GM23338 (cell line): ENCODE measurements at places on chromosomes 2 and 18. TPM values are rescaled to one million over a fixed set of nuclear protein-coding genes. Genes with fewer than 3 reads are reported as not detected.

- H3K4me1 ChIP-seq = no peaks in the 10 kb centered on the region
- H3K4me3 ChIP-seq = no peak overlapping the region
- H3K36me3 ChIP-seq = peaks cover 8% of the 10 kb centered on the region; the same call in 1 of the 2 replicates
- no peak for DNase-seq
- no peaks in the 10 kb centered on the region for H3K27me3 ChIP-seq
- no peak overlapping the region for H3K27ac ChIP-seq
These were observed 168.8 kb downstream of the SEPTIN10 start for GRCh38 chr2:109444916-109445315.

DNA sequence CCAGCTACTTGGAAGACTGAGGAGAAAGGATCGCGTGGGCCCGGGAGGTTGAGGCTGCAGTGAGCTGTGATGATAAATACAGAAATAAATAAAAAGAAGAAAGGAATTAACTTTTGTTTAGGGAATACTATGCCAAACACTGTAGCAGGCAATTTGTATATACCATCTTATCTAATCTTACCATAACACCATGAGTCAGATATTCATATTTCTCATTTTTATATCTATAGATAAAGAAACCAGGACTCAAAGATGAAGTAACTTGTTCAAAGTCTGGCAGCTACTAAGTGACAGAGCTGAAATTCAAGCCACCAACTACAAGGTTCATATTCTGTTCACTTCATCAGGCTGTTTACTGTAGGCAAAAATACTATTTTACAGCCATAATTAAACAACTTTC is 119.2 kb upstream of the SLC39A10 start:
- no peaks in the 10 kb centered on the region for H3K36me3 ChIP-seq
- H3K27ac ChIP-seq = no peak overlapping the region
- no peak overlapping the region for H3K4me3 ChIP-seq
- no peaks in the 10 kb centered on the region; the same call in 1 of the 2 replicates for H3K4me1 ChIP-seq
- H3K27me3 ChIP-seq = no peaks in the 10 kb centered on the region

- no peaks in the 10 kb centered on the region for H3K27me3 ChIP-seq
- H3K36me3 ChIP-seq = no peaks in the 10 kb centered on the region
- DNase-seq = no peak
- no peaks in the 10 kb centered on the region for H3K4me1 ChIP-seq
- no peak overlapping the region for H3K27ac ChIP-seq
These were observed 64.4 kb downstream of the TTC21B start for GRCh38 chr2:165889158-165889557.

DNA sequence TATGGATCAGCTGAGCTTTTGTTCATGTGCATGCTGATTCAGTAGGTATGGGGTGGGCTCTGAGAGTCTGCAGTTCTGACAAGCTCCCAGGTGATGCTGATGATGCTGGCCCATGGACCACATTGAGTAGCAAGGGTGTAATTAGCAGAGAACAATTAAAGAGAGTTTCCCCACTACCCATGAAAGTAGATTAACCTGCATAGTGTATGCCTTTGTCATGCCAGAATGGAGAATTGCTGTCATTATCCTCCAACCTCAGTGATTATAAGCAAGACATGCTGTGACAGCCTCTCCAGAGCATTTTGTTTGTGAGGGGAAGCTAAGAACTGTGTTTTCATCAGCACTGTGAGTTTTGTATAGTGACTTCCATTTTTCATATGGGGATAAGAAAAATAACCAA is 59.5 kb upstream of the LYPD1 start:
- no peak overlapping the region for H3K27ac ChIP-seq
- no peak overlapping the region for H3K4me3 ChIP-seq
- H3K36me3 ChIP-seq = no peaks in the 10 kb centered on the region
- no peaks in the 10 kb centered on the region for H3K27me3 ChIP-seq
- DNase-seq = no peak

GRCh38 chr18:6362559-6363129 is 52.1 kb downstream of the L3MBTL4 start:
- H3K4me1 ChIP-seq = peaks cover 30% of the 10 kb centered on the region
- H3K27me3 ChIP-seq = no peaks in the 10 kb centered on the region
- no peaks in the 10 kb centered on the region for H3K36me3 ChIP-seq

- peaks cover 7% of the 10 kb centered on the region for H3K36me3 ChIP-seq
- H3K27me3 ChIP-seq = no peaks in the 10 kb centered on the region
- H3K27ac ChIP-seq = no peak overlapping the region
- no peak for DNase-seq
These were observed 14.3 kb upstream of the D2HGDH start for GRCh38 chr2:241720099-241720498.

The RUFY4 gene
- 0.04 TPM in 1 of 2 replicates, not detected in the other for total RNA-seq

GRCh38 chr2:189254268-189254883 is 74.8 kb upstream of the COL5A2 start:
- no peaks in the 10 kb centered on the region for H3K27me3 ChIP-seq
- H3K4me3 ChIP-seq = no peak overlapping the region
- no peak for DNase-seq
- no peak overlapping the region for H3K27ac ChIP-seq
- H3K4me1 ChIP-seq = no peaks in the 10 kb centered on the region
- no peaks in the 10 kb centered on the region for H3K36me3 ChIP-seq

DNA sequence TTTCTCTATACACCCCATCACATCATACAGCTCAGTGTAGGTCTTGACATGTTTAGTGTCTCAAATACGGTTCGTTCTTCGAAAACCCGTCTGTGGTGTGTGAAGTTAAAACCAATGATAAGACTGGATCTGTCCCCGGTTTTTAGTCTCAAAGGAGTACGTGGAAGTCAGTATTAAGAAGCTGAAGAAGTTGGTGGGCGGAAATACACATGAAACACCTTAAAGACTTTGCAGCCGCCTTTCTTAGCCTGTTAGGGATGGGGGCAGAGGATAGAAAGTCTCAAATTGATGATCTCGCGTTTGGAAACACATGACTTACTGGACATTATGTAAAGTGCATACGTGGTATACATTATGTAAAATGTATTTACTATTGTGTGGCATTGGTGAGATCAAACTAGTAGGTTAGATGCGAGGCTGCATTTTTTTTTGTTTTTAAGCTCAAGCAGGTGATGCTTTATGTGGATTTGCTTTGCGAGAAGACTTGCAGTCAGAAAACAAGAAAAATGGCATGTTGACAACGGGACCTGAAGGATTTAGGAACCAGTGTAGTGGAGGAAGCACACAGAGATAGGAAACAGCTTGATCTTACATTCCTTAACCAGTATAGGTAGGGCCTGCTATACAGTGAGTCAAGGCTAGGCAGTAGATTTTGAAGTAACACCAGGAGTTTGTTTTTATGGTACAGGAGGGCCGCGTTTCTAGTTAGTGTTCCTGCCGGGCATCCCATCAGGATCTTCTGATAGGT is 1.2 kb downstream of the CNOT11 start:
- H3K4me3 ChIP-seq = peak overlapping the region; percentile 99
- H3K27ac ChIP-seq = peak overlapping the region; percentile 92
- peaks cover 30% of the 10 kb centered on the region for H3K4me1 ChIP-seq
- DNase-seq = no peak
- peaks cover 13% of the 10 kb centered on the region; the same call in 1 of the 2 replicates for H3K36me3 ChIP-seq

The ALK gene
- total RNA-seq = 0.16 and 0.35 TPM in 2 replicates

DNA sequence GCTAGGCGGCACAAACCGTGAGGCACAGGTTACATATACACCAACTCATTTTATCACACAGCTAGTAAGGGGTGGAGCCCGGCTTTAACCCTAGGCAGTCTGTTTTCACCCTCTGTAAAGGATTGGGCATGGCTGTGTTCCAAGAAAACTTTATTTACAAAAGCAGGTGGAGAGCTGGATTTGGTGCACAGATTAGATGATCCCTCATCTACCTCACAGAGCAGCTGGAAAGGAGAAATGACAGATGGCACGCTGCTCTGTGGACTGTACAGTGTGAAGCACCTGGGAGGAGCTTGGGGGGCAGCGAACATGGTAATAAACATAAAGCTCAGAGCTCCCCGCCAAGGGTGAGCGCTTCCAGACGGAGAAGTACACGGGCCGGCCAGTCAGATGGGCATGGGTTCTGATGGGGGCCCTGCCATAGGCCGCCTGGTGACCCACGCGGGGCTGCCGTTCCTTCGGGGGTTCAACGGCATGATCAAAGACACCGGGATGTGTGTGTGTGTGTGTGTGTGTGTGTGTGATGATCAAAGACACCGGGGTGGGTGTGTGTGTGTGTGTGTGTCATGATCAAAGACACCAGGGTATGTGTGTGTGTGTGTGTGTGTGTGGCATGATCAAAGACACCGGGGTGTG is 862 bp upstream of the TMEM177 start:
- H3K27ac ChIP-seq = no peak overlapping the region
- H3K4me1 ChIP-seq = peaks cover 11% of the 10 kb centered on the region; the same call in 1 of the 2 replicates
- no peak overlapping the region for H3K4me3 ChIP-seq
- DNase-seq = no peak

GRCh38 chr2:17296686-17297085 is 221.6 kb downstream of the RAD51AP2 start:
- DNase-seq = no peak
- peaks cover under 1% of the 10 kb centered on the region for H3K4me1 ChIP-seq
- no peak overlapping the region for H3K4me3 ChIP-seq

GRCh38 chr2:6358985-6359384 is 506.7 kb downstream of the CMPK2 start:
- no peaks in the 10 kb centered on the region for H3K27me3 ChIP-seq
- H3K36me3 ChIP-seq = no peaks in the 10 kb centered on the region
- DNase-seq = no peak
- H3K4me1 ChIP-seq = no peaks in the 10 kb centered on the region
- no peak overlapping the region for H3K4me3 ChIP-seq
- H3K27ac ChIP-seq = no peak overlapping the region

The RNU2-63P gene
- total RNA-seq = not detected in 2 replicates

DNA sequence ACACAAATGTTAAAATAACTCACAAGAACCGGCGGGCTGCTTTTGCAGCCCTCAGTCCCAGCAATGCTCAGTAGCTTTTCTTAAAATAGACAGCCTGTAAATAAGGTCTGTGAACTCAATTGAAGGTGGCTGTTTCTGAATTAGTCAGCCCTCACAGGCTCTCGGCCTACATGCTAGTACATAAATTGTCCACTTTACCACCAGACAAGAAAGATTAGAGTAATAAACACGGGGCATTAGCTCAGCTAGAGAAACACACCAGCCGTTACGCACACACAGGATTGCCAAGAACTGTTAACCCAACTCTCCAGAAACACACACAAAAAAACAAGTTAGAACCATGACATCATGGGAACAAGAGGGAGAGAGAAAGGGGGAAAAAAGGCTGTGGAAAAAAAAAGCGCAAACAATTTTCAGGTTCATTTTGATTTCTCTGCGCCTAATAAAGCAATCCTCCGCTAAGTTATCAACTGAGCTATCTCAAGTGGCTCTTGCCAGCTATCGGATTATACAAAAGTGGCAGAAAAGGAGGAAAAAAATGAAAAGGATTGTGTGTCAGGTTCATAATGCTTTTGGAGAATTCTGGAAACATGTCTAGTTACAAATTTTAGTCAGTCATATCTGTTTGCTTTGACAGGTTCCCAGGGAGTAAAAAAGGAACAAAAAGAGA is 89.1 kb downstream of the ZEB2 start:
- DNase-seq = no peak
- no peaks in the 10 kb centered on the region for H3K27me3 ChIP-seq
- no peaks in the 10 kb centered on the region for H3K36me3 ChIP-seq
- H3K4me3 ChIP-seq = peak overlapping the region; percentile 7; the same call in 1 of the 2 replicates

DNA sequence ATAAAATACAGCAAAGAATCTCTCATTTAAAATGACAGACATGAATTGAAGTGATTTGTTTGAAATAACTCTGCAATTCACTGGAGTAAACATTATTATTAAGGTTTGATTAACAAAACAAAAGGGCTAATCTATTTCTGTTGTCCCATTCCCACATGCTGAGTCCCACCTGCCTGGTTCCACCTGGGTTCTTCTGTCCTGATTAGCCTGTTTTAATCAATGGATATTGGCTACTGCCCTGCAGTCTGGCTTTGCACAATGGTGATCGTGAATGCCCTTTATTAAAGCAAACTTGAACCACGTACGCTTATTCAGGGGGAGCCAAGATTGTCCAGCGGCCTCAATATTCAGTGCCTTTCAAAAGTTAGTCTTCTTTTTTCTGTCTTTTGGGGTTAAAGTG is 72.8 kb upstream of the CDH19 start:
- DNase-seq = peak; percentile 36
- H3K27ac ChIP-seq = 0 out of 2 replicates have a peak overlapping the region, but pooled peaks have one; percentile 28
- H3K4me3 ChIP-seq = no peak overlapping the region
- peaks cover 16% of the 10 kb centered on the region for H3K36me3 ChIP-seq

GRCh38 chr18:58458304-58458703 is 170.6 kb downstream of the ALPK2 start:
- H3K36me3 ChIP-seq = no peaks in the 10 kb centered on the region
- H3K4me3 ChIP-seq = no peak overlapping the region
- DNase-seq = no peak
- H3K27me3 ChIP-seq = no peaks in the 10 kb centered on the region

DNA sequence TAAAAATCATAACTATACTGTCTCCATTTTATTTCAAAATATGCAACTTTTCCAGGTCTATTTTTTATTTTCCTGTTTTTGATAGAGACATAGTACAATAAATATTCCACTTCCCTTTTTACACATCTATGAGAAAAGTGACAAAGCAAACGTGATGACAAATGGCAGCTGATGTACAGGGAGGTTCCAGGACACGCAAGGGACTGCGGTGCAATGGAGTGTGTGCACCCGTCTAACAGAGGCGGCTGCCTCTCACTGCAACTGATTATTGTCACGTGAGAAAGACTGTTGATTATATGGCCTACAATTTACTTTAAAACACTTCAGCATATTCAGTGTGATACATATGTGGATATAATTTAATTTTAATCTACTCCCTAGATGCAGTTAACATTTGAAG is 142.6 kb downstream of the LRRC30 start:
- no peak for DNase-seq
- no peak overlapping the region for H3K27ac ChIP-seq
- H3K27me3 ChIP-seq = no peaks in the 10 kb centered on the region
- H3K4me1 ChIP-seq = no peaks in the 10 kb centered on the region
- H3K36me3 ChIP-seq = no peaks in the 10 kb centered on the region

DNA sequence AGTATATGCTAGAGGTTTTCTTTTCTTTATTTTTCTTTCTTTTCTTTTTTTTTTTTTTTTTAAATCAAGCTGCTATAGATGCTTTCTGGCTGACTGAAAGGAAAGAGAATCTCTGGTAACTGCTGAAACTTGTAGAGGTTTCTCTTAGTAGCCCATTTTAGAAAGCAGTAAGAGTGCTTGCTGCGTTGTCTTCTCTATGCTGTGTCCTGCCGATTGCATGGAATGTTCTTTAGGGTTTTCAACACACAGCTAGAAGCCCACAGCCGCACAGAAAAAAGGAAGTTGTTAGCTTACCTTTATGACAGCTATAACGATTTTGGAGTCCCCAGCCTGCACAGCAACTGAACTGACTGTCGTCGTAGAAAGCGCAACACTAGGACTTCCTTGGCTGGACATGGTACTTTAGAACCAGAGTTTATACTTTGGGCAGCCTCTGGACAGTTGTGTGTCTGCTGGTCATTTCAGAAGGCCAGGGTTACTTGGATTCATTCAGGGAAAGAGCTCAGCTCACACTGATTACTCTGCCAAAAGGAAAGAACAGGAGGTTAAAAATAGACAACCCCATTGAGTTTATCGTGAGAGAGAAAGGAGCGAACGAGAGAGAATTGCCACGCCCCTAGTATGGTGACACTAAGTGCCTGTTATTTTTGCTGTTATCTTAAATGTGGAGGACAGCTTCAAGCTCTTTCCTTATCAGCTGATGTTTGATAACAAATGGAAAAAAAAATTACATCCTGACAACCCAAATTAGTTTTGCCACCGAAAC is at the start of gene CCDC141:
Gene CCDC141 (minus strand): TSS at position 592 of the 766 bp plus-strand sequence. CDS start 196 bp downstream, at position 396.
- peak within 1 kb of the TSS; percentile 91 for H3K27ac ChIP-seq
- H3K36me3 ChIP-seq = 0 out of 2 replicates have a peak, but pooled peaks cover 9% of the 10 kb centered on the region
- no peak for DNase-seq
- H3K4me3 ChIP-seq = peak within 1 kb of the TSS; percentile 45
- H3K27me3 ChIP-seq = no peaks in the 10 kb centered on the region

GRCh38 chr2:82278416-82278815 is 1973.9 kb upstream of the LRRTM1 start:
- H3K4me3 ChIP-seq = no peak overlapping the region
- H3K36me3 ChIP-seq = no peaks in the 10 kb centered on the region
- H3K27me3 ChIP-seq = no peaks in the 10 kb centered on the region

- H3K4me1 ChIP-seq = no peaks in the 10 kb centered on the region; the same call in 1 of the 2 replicates
- H3K27ac ChIP-seq = no peak overlapping the region
- no peaks in the 10 kb centered on the region for H3K36me3 ChIP-seq
These were observed 182.2 kb downstream of the SMAD2 start for GRCh38 chr18:47748093-47748796.
